ENCODE measurements at places on chromosomes 7 and 10.

DNA sequence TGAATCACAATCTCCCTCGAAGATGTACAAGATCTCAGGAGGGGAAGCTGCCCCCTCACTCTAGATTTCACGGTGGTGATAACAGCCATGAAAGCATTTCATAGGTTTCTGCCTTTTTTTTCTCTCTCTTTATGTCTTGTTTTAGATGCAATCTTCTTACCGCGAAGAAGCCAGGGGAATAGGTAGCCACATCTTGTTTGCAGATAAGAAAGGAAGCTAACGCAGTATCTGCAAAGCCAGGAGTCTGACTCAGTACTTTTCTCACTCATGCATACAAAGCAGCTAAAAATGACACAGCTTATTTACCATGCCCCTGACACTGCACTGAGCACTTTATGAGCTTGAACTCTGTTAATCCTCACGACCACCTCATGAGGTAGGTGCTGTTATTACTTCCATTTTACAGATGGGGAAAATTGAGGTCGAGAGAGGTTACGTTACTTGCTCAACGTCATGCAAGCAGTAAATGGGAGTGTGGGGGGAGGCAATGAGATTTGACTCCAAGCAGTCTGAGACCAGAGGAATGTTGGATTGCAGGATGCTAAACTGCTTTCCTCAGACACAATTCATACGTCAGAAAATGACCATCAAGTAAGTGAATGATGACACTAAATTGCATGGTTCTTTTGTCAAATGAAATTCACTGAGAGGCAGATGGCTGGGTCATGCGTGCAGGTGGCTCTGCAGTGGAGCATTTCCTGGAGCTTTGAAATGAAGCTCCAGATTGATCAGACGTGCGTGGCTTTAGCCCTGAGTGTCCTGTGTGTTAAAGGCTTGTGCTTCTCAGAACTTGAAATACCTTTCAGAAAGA, 3.3 kb downstream of the MAP3K8 start:
- peak; percentile 37 for DNase-seq

DNA sequence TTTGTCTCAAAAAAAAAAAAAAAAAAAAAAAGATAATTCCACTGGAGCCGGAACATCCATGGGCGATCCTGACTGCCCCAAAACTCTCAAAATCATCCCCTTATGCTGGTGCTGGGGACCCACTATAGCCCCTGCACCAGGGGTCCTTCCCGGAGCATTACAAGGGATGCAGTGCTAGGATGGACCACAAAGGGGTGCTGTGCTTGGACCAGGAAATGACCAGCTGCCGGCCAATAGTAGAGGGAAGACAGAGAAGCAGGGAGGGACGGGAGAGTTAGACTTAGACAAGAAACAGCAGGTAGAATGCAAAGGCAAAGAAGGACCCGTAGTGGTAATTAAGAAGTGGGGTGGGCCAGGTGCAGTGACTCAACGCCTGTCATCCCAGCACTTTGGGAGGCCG, 40.5 kb downstream of the RCC1L start:
- DNase-seq, result no peak

DNA sequence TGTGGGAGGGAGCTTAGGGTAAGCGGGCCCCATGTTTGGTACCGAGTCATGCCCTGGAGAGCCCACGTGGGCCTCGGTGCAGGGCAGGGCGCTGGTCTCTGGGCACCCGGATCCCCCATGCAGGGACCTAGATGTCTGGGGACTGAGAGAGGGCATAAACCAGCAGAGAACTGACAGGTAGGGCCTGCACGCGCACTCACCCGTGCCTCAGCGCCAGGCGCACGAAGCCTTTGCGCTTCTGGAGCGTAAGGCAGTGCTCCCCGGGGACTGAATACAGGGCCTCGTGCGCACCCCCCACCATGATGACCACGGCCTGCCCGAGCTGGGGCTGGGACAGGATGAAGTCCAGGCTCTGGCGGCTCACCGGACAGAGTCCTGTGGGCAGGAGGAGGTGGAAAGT, 2.8 kb downstream of the MOGAT3 start:
- no peak for DNase-seq

DNA sequence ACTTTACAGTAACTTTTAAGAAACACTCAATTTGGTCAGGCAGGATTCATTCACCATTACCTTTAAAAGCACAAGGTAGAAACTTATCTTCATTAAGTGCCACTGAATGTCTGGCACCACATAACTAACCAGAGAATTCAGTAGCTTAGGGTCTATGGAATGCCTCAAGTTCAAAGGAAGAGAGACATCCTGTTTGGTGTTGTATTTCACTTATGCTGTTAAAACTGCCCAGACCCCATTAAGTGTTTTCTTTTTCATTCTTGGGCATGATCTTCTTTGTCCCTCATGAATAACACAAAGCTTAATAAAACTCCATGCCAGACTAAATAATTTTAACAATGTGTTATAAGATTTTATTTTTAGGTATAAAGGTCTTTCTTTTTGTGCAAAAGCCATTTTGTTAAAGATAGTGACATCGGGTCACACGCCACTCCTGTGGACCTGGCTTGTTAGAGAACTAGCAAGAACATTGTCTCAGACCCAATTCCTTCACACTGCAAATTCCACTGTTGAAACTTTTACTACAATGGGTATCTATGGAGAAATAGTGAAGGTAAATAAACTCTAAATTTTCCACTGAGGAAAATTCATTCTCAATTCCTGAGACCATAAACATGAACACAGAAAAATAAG, 221.0 kb downstream of the TWIST1 start:
- DNase-seq, result no peak

GRCh38 chr7:79930604-79931003, 204.0 kb upstream of the GNAI1 start:
- DNase-seq, result no peak

DNA sequence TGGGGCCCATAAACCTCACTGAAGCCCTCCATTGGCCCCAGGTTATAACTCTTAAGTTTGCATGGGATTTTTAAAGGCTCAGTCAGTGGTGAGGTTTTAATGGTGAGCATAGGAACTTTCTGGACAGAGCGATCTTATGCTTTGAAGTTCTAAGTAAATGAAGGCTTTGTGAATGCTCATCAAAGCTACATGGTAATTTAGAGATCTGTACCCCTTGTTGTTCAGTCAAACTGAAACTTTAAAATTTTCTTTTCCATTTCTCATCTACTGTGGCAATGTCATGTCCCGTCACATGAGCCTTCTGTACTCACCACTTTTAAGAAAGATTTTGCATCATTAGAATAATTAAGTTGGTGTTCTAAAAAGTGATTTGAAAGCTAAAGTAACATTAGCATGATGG, 39.9 kb downstream of the CHN2 start:
- no peak for DNase-seq

DNA sequence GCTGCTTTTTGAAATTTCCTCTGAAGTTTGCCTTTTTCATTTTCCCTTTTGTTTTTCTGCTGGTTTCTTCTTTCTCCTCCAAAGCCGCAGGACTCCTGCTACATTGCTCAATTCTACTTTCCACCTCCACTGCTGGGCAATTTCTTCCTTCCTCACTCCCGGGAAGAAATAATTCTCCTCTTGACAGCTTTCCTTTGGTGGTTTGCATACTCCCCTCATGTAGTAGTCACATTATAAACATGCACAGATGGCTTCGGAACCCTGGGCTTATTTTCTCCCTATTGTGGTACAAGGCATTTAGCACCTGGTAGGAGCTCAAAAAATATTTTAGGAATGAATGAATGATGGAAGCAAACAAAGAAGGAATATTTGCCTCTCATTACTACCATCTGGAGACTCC, 977.2 kb downstream of the LRMDA start:
- DNase-seq, result no peak

DNA sequence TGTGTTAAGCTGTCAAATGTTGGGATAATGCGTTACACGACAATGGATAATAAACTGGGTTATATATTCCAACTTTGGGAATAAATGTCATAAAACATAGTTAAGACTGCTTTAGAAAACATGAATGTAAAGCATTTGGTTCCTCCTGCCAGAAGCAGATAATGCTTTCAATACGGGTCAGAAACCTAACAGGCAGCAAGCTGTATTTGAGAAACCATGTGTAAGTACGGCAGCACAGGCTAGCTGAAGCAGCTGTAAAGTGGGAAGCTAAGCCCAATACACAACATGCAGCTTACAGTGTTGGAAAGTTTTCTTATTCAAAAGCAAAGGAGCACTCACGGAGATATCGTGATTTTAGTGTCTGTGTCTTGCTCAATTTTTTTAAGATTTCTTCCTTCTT, 46.5 kb downstream of the MALSU1 start:
- DNase-seq, result no peak

DNA sequence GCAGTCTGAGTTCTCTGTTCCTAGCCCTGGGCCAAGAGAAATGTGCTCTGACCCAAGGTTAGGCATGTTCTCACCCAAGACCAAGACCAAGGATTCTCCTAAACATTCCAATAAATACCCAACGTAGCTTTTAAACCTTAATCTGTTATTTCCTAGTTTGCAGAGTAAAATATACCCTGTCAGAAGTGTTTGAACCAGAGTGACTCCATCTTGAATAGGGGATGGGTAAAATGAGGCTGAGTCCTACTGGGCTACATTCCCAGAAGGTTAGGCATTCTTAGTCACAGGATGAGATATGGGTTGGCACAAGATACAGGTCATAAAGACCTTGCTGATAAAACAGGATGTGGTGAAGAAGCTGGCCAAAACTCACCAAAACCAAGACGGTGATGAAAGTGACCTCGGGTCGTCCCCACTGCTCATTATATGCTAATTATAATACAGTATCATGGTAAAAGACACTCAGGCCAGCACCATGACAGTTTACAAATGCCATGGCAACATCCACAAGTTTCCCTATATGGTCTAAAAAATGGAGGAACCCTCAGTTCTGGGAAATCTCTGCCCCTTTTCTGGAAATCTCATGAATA, 27.7 kb downstream of the PLXNA4 start:
- no peak for DNase-seq

All from epithelial cell of proximal tubule (primary cell).